ENCODE measurements at places on chromosomes 6 and 20.

- no peak for DNase-seq
Measured at GRCh38 chr20:10637563-10637962, 36.2 kb downstream of the JAG1 start.

DNA sequence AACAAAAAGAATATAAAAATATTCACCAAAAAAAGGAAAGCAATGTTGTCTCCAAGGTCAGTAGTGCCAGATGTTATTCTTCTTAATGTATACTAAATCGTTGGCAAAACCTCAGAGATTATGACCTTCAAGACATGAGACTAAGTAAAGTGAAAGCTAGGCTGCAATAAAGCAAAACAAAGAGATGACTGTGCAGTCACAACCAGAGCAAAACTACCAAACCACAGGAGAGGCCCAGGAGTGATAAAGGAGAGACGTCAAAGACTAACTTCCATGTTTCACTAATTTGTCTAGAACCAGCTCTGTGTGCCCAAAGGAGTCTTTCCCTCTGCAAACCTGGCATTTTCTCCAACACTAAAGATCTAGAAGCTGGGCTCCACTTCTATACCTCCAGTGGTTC, 155.9 kb upstream of the POU3F2 start:
- DNase-seq, result no peak

GRCh38 chr6:165571721-165572132, 91.3 kb downstream of the PDE10A start:
- DNase-seq, result no peak

DNA sequence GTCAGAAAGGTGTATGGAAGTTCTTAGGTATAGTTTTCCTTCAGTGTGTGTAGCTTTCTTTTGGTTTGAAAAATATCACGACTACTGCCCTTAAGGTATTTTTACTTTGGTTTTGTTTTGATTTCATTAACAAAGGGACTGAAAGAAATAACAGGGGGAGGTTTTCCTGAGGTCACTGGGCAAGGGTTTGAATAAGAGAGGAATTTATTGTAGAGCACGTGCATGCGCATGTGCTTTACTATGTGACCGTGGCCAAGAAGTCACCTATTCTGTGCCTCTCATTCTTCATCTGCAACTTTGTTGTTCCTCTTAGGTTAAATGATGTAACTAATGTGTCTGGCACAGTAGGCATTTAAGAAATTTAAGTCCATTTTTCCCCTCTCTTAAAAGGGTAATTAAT, 4.1 kb upstream of the MAN1A1 start:
- DNase-seq, result no peak

- no peak for DNase-seq
Measured at GRCh38 chr6:67888886-67889681, 746.0 kb upstream of the ADGRB3 start.

GRCh38 chr20:20076297-20077065, 24.1 kb downstream of the CFAP61 start:
- no peak for DNase-seq

DNA sequence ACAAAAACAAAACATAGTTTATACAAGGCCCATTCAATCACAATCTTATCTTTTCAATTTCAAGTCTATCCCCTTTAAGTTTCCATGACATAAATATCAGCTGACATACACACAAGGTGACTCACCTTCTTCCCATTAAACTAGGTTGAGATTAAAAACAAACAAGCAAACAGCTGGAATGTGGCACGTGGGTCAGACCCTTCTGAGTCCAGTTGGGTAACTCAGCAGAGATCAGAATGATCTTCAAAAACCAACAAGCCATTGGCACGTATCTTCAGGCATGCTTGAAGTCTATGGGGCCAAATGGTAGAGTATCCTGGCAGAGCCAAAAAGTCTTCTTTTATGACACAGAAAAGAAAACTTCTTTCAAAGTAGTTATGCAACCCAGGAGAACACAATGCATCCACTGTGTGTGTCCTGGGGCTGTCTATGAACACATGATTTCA, 603.5 kb upstream of the CITED2 start:
- no peak for DNase-seq

DNA sequence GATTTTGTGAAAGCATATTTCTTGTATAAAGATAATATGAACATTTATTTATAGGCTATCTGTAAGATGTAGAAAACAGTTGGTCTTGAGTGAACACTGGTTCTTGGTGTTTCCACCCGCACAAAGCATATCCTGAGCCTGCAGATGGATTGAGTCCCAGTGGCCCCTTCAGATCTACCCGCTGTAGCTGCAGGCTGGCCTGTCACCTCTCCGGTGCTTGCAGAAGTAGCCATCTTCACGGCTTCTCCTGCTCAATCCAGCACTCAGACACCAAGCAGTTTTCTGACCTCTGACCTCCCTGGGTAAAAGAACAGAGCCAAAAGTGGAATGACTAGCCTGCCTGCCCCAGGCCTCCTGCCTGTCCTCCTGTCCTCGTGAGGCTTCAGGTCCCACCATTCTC, 22.7 kb downstream of the LYRM2 start:
- DNase-seq, result no peak

- DNase-seq, result no peak
Measured at GRCh38 chr20:53352727-53353440, 240.8 kb downstream of the ZNF217 start.

DNA sequence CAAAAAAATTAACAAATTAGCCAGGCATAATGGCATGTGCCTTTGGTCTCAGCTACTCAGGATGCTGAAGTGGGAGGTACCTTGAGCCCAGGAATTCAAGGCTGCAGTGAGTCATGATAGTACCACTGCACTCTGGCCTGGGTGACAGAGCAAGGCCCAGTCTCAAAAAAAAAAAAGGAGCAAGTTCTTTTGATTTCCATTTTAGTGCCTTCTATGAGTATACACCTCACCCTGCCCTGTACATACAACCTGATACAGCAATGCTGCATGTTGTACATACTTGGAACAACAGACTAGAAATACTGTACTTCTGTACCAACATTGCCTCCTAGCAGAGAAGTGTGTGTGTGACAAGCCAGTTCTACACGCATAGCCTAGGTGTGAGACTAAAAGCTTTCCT, 97.3 kb upstream of the CARMIL1 start:
- no peak for DNase-seq

DNA sequence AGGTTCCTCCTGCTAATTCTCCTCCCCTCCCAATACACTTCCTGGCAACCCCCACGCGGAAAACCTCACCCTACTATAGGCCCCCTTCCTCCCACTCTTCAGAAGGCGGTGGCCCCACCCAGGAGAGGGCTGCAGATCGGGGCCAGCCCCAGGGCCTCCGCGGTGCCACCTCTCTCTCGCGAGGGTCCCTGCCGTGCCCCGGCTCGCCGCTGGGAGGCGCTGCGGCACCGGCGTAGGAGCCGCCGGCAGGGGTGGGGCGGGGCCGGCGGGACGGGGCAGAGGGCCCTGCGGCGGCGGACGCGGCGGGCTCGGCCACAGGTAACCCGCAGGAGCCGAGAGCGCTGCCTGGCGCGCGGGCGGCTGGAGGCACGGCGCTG, at the start of gene ANKRD6:
ANKRD6 (plus strand) TSS at position 278 of the 377 bp plus-strand sequence. CDS start 133,825 bp downstream, outside the sequence.
- peak; percentile 92 for DNase-seq

DNA sequence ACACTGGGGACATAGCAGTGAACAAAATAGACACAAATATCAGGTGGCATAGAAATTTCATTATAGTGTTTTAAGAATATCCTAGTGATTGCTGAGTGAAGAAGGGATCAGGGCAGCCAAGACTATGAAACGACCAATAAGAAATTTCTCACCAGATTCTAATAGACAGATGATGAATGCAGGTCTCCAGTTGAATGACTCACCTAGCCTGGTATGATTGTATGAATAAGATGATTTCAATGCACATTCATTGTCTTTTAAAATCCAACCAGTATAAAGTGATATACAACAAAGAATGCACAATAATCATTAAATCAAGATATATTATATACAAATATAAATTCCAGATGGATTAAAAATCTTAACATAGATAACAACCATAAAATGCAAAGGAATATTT, 124.5 kb upstream of the TENT5A start:
- no peak for DNase-seq

GRCh38 chr6:99498421-99498820, 16.8 kb downstream of the USP45 start:
- no peak for DNase-seq

DNA sequence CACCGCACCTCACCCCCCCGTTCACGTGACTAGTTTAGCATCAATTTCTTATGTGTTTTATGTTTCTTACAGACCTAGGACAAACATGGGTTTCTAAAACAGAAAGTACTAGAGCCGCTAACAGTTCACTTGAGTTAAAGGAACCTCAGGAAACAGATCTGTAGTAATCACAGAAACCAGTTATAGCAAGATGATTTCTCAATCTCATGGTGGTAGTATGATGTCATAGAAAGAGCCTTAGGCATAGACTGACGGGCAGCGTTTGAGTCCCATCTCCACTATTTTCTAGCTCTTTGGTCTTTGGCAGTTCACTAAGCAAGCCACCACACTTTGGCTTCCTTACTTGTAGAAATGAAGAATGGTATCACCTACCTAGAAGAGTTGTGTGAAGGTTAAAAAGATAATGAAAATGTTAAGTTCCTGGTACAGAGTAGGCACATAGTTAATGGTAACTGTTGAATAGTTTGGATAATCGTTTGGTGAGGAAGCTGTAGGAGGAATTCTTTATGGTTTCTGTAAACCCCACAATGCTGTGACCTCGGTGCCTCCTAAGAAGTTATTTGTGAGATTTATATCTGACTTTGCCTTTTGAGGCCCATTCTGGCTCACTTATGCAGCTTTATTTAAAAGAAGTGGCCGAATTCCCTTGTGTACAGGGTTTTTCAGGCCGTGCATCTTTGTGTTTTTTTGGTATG, 21.3 kb downstream of the CTNNBL1 start:
- DNase-seq, result no peak

GRCh38 chr20:54166987-54167662, 6.7 kb downstream of the CYP24A1 start:
- no peak for DNase-seq

DNA sequence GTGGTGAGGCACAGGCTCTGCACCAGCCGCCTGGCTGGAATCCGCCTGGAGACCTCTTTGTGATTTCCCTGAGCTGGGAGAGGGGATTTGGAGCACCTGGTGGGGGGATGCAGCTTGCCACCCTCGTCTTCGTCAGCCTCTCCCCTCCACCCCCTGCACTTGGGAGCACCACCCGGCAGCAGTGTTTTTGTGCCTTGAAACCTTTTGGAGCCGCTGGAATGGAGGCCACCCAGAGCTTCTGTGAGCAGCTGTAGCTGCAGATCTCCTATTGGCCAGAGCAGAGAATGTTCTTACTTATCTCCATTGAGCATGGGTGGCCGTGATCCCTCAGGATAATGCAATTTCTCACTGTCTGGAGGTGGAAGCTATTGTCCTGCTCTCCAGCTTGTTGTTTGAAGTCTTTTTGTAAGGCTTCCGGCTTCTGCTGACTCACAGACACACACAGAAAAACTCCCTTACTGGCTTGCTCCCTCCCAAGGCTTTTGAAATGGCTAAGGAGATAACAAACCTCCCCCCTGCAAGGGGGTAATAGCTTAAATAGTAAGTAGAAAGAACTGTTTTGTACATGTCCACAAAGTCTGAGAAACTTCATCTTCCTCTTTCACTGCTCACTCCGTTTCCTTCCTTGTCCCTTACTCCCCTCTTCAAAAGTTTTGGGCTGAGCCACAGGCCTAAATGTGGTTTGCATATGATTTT, 271.2 kb downstream of the PRL start:
- DNase-seq, result no peak

DNA sequence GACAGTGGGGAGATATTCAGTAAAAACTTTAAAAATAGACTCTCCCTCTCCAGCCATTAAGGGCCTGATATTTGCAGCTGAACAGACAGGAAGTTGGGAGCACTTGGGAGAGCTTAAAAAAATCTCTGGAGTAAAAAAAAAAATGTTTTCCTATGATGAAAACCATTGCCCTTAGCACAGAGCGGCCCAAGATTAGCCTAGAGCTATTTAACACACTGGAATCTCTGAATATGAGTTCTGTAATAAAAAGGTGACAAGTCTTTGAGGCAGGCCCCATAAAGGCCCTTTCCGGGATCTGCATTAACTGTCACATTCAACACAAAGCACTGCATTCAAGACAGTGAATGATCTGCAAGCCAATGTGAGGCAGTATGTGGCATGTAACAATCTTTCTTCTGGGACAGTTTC, 393.7 kb downstream of the ZFAND3 start:
- no peak for DNase-seq
